H54 (cell line): ENCODE measurements at places on chromosomes 7 and 10.
A peak's percentile ranks its signal among the peaks of the same experiment; 100 is the strongest.

- peak; percentile 61 for DNase-seq
Measured at GRCh38 chr10:89207181-89207800, at the start of gene CH25H. CH25H (minus strand) TSS chr10:89207317; CDS start chr10:89207292, 25 bp downstream.

DNA sequence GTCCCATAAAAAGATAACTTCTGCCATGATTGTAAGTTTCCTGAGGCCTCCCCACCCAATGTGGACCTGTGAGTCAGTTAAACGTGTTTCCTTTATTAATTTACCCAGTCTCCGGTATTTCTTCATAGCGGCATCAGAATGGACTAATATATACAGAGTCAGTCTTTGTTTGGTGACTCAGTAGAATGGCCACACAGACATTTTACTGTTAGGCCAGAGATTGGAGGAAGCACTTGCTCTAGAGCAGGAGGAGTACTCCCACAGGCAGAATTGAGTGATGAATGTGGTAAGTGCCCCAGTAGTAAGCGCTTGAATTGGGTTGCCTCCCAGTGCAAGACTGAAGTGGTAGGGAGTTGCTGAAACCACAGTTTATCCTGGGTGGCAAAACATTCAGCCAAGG is 149.5 kb upstream of the SMIM30 start:
- DNase-seq, result no peak

- no peak for DNase-seq
Measured at GRCh38 chr7:91169830-91170191, 94.4 kb upstream of the FZD1 start.

DNA sequence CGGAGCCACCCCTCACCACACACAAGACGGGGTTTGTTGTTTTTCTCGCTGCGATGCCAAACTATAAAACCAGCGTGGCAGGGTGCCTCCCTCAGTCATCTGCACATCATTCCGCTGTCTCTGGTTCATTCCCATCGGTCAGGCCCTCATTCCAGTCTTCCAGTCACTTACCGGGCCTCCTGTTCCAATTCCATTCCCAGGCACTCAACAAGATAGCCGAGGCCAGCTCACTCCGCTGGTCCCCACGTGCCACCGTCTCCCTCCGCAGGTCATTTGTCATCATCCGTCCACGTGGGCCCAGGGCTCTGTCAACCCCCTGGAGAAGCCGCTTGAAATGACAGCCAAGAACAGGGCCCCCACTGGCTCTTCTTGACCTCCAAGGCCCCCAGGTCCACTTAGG is 6.1 kb upstream of the TMEM184A start:
- DNase-seq, result no peak

- DNase-seq, result peak; percentile 40
Measured at GRCh38 chr7:101058355-101058754, 26.9 kb upstream of the TRIM56 start.

DNA sequence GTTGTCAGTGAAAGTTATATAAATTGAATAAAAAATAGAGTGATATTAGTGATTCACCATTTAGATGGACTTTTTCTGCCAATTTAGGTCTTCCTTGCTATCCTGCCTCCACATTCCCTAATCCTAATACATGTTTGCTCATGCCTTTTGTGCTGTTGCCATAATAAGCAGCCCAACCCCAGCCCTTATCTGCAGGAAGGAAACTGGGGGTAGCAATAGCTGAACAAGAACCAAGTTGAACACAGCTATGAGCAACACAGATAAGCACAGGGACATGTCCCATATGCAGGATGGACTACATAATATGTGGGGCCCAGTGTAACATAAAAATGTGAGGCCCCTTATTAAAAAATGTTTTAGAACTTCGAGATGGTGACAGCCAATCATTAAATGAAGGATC is 91.2 kb upstream of the AHR start:
- DNase-seq, result no peak

GRCh38 chr7:117706210-117706609 is 167.0 kb downstream of the CTTNBP2 start:
- DNase-seq, result no peak

DNA sequence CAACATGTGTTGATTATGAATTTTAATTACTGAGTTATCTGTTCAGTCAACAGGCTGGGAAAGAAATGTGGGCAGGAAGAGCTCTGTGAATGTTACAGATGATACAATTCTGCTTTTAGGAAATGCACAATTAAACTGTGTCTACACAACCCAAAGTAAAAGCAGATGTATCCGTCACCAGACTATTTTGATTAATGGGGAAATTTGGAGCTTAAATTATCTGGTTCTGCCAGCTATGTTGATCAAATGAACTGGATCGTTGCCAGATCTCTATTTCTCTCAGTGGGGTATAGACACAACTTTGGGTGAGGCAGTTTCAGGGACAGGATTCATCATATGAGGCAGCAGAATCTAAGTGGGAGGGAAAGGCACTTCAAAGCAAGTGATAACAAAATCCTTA is 136.5 kb downstream of the NEUROD6 start:
- no peak for DNase-seq

DNA sequence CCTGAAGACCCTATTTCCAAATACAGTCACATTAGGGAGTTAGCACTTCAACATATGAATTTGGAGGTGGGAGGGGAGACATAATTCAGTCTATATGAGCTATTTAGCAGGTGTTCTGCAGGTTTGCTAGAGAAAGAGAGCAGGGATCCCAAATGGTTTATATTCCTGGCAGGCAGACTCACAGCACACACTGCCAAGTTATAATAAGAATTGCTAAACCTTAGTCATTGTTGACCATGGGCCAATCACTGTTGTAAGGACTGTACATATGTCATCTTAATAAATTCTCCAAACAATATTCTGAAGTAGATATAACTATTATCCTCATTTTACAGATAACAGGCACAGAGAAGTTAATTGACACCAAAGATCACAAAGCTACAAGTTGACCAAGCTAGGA is 1.5 kb upstream of the CCDC3 start:
- no peak for DNase-seq

- DNase-seq, result no peak
Measured at GRCh38 chr7:69756235-69756634, 158.0 kb downstream of the AUTS2 start.

- DNase-seq, result no peak
Measured at GRCh38 chr10:100995181-100995580, 4.4 kb upstream of the LZTS2 start.

GRCh38 chr10:77820349-77820748 is 106.2 kb downstream of the DLG5 start:
- no peak for DNase-seq

- DNase-seq, result no peak
Measured at GRCh38 chr7:24005517-24005916, 278.5 kb upstream of the NPY start.

- DNase-seq, result no peak
Measured at GRCh38 chr7:152035817-152036216, 10.3 kb downstream of the GALNT11 start.

DNA sequence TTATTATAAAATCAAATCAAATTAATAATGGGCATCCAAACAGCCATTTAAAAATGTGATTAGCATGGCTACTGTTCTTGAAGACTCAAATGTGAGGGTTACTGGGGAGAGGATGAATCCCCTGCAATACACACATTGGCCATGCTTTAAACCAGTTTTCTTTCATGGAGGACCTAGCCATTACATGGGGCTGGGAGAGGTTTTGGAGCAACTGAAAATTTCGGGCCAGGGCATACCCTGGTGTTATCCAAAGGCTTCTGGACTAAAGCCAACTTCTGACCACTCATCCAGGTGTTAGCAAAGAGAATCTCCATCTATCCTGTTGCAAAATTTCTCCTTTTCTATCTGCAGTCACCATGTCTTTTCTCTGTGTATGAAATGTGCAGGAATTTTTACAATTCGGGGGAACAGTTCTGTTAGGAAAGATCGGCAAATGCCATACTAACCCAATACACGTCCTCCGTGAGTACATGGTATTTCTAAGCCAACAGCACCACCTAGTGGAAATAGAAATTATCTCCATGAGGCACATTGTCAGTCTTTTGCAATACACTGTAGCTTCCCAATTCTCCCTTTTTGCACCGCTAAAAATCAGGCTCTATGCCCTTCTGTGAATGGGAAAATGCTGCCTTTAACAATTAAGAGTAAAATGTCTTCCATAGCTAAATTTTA is 47.0 kb upstream of the ZNF107 start:
- peak; percentile 14 for DNase-seq

GRCh38 chr10:110032801-110033700 is 25.3 kb downstream of the ADD3 start:
- no peak for DNase-seq

DNA sequence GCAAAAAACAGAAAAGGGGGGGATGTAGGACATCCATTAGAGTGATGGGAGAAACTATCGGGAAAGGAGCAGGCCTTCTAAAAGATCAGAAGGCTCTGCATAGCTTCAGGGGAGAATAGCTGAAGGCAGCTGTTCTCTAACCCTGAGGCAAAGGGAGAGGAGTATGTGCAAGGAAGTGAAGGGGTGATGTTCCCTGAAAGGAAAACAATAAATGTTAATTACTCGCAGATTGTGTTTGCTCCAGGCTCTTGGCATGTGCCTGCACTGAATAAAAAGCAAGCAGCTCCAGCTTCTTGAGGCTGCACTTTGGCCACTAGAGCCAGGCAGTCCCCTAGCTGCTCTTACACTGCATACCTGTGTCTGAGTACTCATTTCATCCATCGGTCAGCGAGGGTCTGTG is 14.4 kb upstream of the STARD3NL start:
- no peak for DNase-seq

- no peak for DNase-seq
Measured at GRCh38 chr7:24858108-24858977, 101.1 kb upstream of the GSDME start.

DNA sequence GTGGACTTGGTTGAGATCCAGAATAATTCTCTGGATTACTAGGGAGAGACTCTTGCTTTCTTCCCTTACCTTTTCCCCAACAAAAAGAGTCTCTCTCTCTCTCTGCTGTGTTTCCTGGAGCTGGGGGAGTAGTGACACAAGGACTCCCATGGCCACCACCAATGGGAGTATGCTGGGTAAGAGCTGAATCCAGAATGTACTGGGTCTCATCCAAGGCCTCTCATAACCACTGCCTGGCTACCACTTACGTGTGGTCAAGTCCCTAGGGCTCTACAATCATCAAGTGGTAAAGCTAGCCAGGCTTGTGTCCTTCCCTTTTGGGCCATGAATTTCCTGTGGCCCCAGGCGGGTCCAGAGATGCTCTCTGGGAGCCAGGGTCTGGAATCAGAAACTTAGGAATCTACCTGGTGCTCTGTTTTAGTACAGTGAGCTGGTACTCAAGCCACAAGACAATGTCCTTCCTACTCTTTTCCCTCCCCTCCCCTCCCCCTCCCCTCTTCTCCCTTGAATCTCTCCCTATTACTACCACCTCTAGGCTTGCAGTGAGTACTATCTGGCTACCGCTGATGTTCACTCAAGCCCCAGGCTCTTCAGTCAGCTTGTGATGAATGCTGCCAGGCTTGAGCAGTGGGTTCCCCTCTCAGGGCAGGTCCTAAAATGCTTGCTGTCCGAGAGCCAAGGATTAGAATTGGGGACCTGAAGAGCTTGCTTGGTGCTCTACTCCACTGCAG is 196.6 kb downstream of the BBS9 start:
- DNase-seq, result no peak

GRCh38 chr10:114084215-114084614 is 40.5 kb downstream of the ADRB1 start:
- DNase-seq, result no peak

DNA sequence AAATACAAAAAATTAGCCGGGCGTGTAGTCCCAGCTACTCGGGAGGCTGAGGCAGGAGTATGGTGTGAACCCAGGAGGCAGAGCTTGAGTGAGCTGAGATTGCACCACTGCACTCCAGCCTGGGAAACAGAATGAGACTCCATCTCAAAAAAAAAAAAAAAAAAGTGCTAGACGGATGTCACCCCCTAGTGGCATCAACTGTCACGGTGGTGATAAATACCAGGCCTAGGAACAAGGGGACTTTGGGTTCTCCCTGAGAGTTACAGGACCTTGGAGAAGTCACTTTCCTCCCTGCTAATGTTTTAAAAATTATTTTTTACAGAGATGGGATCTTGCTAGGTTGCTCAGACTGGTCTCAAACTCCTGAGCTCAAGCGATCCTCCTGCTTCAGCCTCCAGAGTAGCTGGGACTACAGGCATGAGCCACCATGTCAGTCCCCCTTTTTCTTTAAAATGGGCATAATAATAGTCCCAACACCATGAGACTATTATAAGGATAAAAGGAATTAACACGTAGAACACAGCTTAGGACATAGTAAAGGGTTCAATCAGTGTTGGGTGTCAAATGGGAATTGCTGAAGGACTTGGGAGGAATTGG is 2.6 kb upstream of the TMEM130 start:
- no peak for DNase-seq

DNA sequence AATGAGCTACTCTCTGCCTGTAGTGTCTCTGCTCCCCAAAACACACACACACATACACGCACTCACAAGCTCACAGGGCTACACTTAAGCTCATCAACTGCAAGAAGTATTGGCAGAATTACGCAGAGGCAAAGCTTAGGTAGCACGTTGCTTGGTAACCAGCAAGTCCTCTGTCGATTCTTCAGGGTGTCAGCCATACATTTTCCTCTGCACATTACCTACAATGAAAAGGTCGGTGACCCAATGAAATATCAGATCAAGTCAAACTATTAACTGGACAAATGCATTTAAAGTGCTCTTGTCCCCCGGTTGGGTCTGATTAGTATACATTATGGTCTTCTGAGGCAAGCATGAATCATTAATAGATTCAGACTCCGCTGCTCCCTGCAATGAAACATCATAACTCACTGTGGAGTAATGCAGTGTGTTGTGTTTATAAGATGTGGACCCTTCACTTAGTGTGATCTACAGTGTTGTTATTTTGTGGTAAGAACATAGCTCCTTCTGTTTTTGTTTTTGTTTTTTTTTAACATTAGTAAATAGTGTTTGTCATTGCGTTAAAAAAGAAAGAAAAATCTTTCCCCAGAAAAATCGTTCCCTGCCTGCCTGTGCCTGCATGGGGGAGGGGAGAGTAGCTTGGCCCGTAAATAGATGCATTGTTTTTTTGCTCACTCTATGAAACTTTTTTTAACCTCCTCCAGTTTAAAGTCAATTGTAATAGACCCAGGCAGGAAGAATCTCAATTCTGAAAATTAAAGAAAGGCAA is 325.5 kb downstream of the SFMBT2 start:
- DNase-seq, result no peak

GRCh38 chr10:104253106-104253505 is 1.6 kb upstream of the GSTO1 start:
- DNase-seq, result no peak

DNA sequence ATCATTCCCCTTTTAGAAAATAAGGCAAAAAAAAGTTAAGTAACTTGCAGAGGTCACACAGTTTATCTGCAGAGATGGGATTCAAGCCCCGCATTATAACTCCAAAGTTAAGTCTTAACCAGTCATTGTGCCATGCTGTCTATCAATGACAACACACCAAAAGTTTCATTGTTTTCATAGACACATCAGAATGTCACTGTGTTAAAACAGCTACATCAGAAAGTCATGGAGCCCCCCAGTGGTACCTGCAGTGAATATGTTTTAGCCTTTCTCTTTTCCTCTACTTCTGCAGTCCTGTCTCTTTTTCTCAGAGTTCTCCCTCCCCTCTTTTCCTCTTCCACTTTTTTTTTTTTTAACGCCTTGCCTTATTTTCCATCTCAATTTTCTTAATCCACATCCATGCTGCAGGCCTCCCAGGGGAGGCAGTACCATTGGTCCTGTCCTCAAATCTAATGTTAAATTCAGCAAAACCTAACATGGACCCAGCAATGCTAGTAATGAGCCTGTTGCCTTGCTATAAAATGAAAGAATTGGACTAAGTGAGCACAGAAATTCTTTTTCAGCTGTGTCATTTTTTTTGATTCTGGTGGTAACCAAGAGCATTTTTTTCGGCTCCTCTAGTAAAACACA is 3.8 kb upstream of the NRCAM start:
- DNase-seq, result no peak
